HFFc6 (cell line): ENCODE measurements at places on chromosomes 12 and 14. TPM values are rescaled to one million over a fixed set of nuclear protein-coding genes. Genes with fewer than 3 reads are reported as not detected.

The FOXG1 gene
- 0.05 TPM in 1 of 3 replicates, not detected in the others for total RNA-seq

The KRT78 gene
- total RNA-seq = not detected in 2 replicates

The DDX55 gene
- total RNA-seq = 13.5 to 16.6 TPM (median 14.4 TPM) in 3 replicates

The SLC25A21 gene
- total RNA-seq = 0.10 to 0.43 TPM (median 0.24 TPM) in 3 replicates

The TMEM30B gene
- total RNA-seq = not detected in 3 replicates

The CMTM5 gene
- total RNA-seq = not detected in 3 replicates

The TAMALIN gene
- 0.15 to 0.89 TPM (median 0.59 TPM) in 3 replicates for total RNA-seq

The TEX52 gene
- not detected in 3 replicates for total RNA-seq

The DAAM1 gene
- 9.2 to 12.1 TPM (median 10.8 TPM) in 3 replicates for total RNA-seq

The TAS2R42 gene
- total RNA-seq = not detected in 3 replicates

The AICDA gene
- not detected in 3 replicates for total RNA-seq

GRCh38 chr12:124449623-124450375 is 117.6 kb downstream of the NCOR2 start:
- H3K27me3 ChIP-seq = peaks cover 6% of the 10 kb centered on the region; the same call in 1 of the 2 replicates
- H3K4me1 ChIP-seq = peaks cover 23% of the 10 kb centered on the region
- H3K36me3 ChIP-seq = peaks cover 7% of the 10 kb centered on the region
- no peak for DNase-seq

GRCh38 chr12:130219929-130220705 is 57.9 kb downstream of the FZD10 start:
- H3K4me3 ChIP-seq = no peak overlapping the region

GRCh38 chr14:32578181-32578580 is 249.1 kb downstream of the AKAP6 start:
- no peak overlapping the region for H3K27ac ChIP-seq
- no peak for DNase-seq
- no peaks in the 10 kb centered on the region for H3K36me3 ChIP-seq
- H3K4me3 ChIP-seq = no peak overlapping the region
- H3K27me3 ChIP-seq = no peaks in the 10 kb centered on the region; the same call in 1 of the 2 replicates

- DNase-seq = no peak
- peaks cover 43% of the 10 kb centered on the region for H3K4me1 ChIP-seq
- no peaks in the 10 kb centered on the region for H3K27me3 ChIP-seq
- H3K4me3 ChIP-seq = no peak overlapping the region
Observed at GRCh38 chr12:54376596-54376995, 7.9 kb downstream of the ZNF385A start.

DNA sequence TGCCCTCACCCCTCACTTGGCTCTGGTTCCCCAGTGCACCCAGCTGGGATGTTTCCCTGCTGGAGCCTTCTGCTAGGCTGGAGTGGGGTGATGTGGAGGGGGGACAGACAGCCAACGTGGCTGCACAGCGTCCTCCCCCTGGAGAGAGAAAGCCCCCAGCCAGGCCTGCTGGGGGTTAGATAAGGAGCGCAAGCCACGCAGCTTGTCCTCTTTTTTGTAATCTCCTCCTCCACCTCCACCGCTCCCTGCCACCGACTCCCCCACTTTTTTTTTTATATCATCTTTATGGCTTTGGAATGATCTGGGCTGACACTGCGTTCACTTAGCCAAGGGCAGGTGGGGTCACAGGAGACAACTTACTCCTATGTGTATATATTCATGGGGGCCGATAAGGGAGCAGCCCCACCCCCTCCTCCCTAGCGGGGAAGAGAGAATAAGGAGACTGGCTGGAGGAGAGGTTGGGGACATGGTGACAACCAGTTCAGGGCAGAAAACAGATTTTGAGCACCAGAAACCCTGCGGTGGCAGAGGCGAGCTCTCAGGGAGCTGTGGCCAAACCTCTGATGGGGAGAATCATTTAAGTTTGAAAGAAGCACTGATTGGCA is 169.9 kb upstream of the LHX5 start:
- peaks cover 36% of the 10 kb centered on the region for H3K27me3 ChIP-seq
- H3K4me3 ChIP-seq = no peak overlapping the region
- H3K4me1 ChIP-seq = peaks cover 6% of the 10 kb centered on the region; the same call in 1 of the 2 replicates
- no peaks in the 10 kb centered on the region for H3K36me3 ChIP-seq

DNA sequence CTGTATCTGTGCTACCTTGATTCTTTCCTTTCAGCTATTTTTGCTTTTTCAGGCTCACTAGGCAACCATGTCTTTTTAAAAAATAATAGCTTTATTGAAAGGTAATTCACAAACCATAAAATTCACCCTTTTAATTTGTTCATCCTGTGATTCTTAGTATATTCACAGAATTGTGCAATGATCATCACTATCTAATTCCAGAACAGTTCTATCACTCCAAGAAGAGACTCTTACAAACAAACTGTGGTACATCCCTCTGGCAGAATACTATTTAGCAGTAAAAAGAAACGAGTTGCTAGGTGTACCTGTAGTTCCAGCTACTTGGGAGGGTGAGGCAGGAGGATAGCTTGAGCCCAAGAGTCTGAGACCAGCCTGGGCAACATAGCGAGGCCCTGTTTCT is 14.8 kb downstream of the CREBL2 start:
- no peak overlapping the region for H3K27ac ChIP-seq
- H3K4me3 ChIP-seq = no peak overlapping the region
- H3K36me3 ChIP-seq = peaks cover 18% of the 10 kb centered on the region
- H3K27me3 ChIP-seq = peaks cover 2% of the 10 kb centered on the region; the same call in 1 of the 2 replicates
- DNase-seq = no peak

DNA sequence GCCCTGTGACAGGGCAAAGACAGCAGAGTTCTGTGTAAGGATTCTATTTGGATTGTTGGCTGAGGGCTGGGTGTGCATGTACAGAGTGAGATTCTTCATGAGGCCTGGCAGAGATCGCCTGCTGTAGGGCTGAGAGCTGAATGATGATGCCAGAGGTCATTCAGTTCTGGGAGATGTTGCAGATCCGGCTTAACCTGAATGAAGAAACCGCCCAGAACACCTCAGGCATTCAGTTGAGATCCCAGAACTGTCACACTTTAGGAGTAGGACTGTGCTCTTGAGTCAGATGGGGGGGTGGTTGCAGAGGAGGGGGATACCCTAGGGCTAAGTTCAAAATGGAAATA is 5.8 kb upstream of the EVL start:
- DNase-seq = no peak
- peaks cover 14% of the 10 kb centered on the region for H3K27me3 ChIP-seq
- H3K4me1 ChIP-seq = no peaks in the 10 kb centered on the region
- H3K36me3 ChIP-seq = no peaks in the 10 kb centered on the region
- H3K27ac ChIP-seq = no peak overlapping the region

DNA sequence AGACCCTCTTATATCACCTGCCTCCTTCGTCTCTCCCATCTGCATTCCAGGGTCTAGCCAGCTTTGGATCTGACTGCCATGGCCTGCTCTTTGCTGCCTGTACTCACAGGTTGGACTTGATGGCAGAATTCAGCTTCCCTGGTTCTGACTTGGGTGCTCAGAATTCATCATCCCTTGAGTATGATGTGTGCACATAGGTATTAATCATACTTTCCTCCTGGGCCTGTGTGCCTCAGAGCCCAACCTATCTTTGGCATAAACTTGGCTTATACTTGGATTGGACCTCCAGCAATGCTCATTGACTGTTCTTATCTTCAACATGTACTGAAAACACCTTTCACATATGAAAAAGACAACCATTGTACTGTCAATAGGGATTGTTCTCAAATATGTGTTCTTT is 70.7 kb upstream of the LMNTD1 start:
- H3K27ac ChIP-seq = no peak overlapping the region
- H3K4me1 ChIP-seq = peaks cover 18% of the 10 kb centered on the region
- no peak overlapping the region for H3K4me3 ChIP-seq
- no peaks in the 10 kb centered on the region for H3K36me3 ChIP-seq
- DNase-seq = no peak

DNA sequence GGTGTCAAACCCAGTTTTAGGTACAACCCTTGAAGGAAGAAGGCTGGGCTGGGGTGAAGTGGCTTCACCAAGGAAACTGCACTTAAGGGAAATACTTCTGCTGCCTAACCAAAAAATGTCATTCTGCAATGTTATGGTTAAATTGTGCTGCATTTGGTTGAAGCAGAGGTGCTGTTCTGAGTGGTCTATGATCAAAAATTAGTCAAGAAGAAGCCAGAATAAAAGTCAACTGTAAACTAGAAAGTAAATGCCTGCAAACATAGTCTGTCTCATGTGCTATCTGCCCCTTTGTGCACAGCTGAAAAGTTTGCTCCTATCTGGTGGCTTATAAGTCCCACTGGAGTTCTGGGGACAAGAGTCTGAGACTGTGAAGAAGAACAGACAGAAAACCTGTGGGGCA is 158.8 kb downstream of the C12orf42 start:
- no peaks in the 10 kb centered on the region for H3K36me3 ChIP-seq
- H3K27ac ChIP-seq = no peak overlapping the region
- no peak overlapping the region for H3K4me3 ChIP-seq
- no peaks in the 10 kb centered on the region for H3K4me1 ChIP-seq
- no peaks in the 10 kb centered on the region for H3K27me3 ChIP-seq
- DNase-seq = no peak

DNA sequence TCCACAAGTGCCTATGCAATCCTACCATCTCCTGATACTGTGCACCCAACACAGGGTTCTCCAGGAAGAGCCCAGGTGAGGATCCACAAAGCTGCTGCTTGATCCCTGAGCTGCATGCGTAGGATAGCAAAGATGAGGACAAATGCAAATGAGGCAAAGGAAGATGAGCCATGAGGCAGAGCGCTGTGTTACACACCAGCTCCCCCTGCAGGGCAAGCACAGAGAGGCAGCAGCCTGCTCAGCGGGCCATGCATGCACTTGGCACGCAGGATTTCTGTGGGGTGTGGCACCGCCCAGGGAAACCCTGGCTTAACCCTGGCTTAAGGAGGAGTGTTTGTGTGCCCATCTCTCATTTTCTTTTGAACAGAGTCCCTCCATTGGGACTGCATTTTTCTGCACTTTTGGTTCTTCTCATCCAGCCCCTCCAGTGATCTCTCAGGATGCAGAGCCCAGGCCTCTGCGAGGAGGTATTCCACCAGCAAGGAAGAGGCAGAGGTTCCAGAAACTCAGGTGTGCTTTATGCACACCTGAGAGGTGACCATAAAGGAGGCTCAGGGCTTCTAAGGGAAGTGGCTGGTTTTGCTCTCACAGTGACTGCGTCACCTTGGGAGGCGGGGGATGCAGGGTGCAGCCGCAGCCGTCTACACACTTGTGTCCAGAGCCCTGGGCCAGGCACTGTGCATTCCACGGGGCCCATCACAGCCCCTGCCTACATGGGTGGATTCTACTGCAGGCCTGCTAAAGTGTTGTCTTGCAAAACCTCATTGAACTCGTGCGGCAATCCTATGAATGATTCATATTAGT is 973.3 kb upstream of the TMEM132C start:
- no peaks in the 10 kb centered on the region; the same call in 1 of the 2 replicates for H3K27me3 ChIP-seq
- H3K27ac ChIP-seq = no peak overlapping the region

- peaks cover 14% of the 10 kb centered on the region for H3K27me3 ChIP-seq
- H3K4me3 ChIP-seq = no peak overlapping the region
- no peak for DNase-seq
- peaks cover 21% of the 10 kb centered on the region for H3K4me1 ChIP-seq
- H3K27ac ChIP-seq = no peak overlapping the region
Observed at GRCh38 chr14:23602181-23603095, 23.8 kb upstream of the JPH4 start.

- H3K27ac ChIP-seq = no peak overlapping the region
- no peaks in the 10 kb centered on the region for H3K27me3 ChIP-seq
- peak; percentile 6 for DNase-seq
- H3K4me1 ChIP-seq = peaks cover 14% of the 10 kb centered on the region
- H3K4me3 ChIP-seq = no peak overlapping the region
Observed at GRCh38 chr12:120489018-120489417, 6.9 kb upstream of the DYNLL1 start.

- no peak for DNase-seq
- H3K4me1 ChIP-seq = peaks cover 14% of the 10 kb centered on the region
- no peaks in the 10 kb centered on the region; the same call in none of the 2 replicates for H3K27me3 ChIP-seq
- H3K4me3 ChIP-seq = no peak overlapping the region
- H3K27ac ChIP-seq = peak overlapping the region; percentile 62
Observed at GRCh38 chr12:96228566-96229248, 34.5 kb downstream of the ELK3 start.

- H3K27me3 ChIP-seq = peaks cover 3% of the 10 kb centered on the region
- DNase-seq = no peak
- H3K4me3 ChIP-seq = peak overlapping the region; percentile 93
- peaks cover 10% of the 10 kb centered on the region for H3K36me3 ChIP-seq
Observed at GRCh38 chr12:30796313-30796780, 41.6 kb upstream of the CAPRIN2 start.

GRCh38 chr12:105476616-105477015 is 146.1 kb downstream of the C12orf75 start:
- no peak overlapping the region for H3K27ac ChIP-seq
- H3K4me1 ChIP-seq = peaks cover 27% of the 10 kb centered on the region
